Fibroblast of skin of abdomen (primary cell): ENCODE measurements at places on chromosomes 2 and 18.

DNA sequence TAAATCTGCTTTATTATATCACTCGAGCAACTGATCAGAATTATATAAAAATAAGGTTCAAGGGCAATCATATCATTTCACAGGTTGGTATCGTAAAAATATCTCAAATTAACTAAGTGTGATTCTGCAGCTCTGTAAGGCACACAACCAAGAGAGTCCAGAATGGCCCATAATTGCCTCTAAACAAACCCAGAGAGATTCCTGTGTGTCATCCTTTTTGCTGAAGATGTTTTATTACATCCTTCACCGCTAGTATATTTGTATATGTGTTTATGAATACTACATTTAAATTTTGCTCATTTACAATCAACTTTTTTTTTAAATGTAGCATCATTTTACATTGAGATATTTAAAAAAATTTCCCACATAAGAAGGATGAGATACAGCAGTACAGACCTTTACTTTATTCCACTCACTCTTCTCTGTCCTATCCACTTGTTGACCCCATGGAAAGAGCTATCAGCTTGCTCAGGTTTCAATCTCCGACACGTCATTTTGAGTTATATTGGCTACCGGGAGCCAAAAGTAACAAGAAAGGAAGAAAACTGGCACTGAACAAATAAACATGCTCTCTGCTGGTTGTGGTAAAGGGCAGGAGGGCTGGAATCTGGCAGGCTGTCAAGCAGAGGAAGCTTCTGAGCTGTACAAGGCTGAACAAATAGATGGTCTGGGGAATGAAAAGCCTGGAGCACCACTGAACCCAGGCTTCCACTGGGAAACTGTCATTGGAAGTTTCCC is 23.1 kb downstream of the PLA2R1 start:
- peak; percentile 21 for DNase-seq

DNA sequence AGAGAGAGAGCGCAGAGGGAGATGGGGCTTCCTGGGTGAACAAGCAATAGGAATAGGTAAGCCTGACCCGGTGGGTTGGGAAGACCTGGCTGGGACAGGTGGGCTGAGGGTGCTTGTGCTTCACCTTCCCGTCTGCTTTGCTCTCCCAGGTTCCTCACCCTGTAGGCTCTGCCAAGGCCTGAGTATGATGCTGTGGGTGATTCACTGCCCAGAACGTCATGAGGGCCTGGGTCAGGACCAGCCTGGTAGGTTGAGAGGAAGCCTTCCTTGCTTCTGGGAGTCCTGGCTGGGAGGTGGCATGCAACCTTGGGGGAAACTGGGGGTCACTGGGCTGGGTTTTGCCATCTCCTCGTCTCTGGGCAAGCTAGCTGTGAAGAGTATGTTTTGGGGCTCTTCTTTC is 220.2 kb upstream of the APCDD1 start:
- DNase-seq: no peak

DNA sequence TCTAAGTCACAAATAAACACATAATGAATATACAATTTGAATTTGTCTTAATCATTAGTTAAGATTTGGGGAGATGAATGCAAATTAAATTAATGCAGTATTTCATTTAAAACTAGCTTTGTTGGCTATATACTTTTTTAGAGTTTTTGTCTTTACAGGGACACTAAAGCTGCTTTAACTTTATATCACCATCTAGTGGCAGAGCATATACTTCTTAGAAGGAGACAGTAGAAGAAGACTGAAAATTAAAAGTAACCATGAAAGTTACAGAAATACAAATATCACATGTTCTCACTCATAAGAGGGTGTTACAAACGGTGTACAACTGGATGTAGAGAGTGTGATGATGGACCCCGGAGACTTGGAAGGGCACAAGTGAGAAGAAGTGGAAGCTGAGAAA is 268.3 kb upstream of the NETO1 start:
- no peak for DNase-seq

DNA sequence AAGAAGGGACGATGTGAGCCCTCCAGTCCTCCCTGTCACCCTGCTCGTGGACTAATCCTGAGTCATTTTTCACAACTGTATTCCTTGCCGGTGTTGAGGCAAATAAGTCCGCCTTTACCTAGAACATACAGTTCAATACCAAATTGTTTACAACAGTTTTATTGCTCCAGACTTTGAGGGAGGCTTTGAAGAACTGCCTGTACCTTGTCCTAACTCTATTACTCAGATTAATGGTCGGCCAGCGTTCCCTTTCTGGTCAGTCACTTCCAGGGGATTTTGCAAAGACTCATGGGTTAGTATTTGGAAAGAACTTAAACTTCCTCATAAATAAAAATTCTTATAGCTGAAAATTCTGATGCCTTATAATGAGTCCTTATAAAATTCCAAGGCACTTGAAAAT is 85.1 kb upstream of the ZNF532 start:
- no peak for DNase-seq

DNA sequence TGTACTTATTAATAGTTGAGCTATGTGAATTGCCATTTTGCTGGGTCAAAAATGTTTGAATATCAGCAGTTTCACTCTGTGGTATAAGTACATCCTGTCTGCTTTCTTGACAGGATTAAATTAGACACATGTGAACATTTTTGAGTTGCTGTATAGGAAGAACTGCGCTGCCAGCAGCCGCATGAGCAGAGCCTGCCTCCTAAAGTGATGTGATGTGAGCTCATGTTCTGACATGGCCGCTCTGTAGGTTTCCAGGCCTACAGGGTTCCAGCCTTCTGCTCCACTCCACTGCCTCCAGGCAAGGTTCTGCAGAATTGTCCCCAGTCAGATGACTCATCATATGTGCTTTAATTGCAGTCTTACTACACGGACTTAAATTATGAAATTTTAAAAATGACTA is 119.7 kb upstream of the NFATC1 start:
- peak; percentile 41 for DNase-seq

GRCh38 chr2:12502759-12503158 is 214.0 kb upstream of the TRIB2 start:
- peak; percentile 91 for DNase-seq

DNA sequence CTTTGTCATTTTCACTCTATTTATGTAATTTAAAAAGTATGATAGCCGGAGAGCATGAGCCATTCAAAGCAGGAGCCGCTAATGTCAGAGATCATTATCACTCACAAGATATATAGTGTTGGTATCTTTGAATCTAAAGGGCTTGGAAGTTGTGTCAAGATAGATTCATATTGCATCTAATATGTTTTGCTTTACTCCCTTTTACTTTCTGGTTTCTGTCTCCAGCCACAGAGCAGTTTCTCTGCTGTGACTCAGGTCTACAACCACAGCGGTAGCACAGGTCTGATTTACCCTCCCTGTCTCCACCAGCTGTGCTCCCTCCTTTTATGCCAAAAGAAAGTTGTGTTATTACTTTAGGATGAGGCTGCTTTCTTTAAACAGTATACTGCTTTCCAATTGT is 424.0 kb downstream of the ARHGAP15 start:
- DNase-seq: peak; percentile 52

- no peak for DNase-seq
These were observed 199.5 kb downstream of the NDUFA10 start for GRCh38 chr2:239825705-239825979.

- peak; percentile 26 for DNase-seq
These were observed 550.5 kb downstream of the SPAG16 start for GRCh38 chr2:213834746-213835145.

GRCh38 chr2:45937990-45938389 is 286.5 kb downstream of the PRKCE start:
- no peak for DNase-seq

DNA sequence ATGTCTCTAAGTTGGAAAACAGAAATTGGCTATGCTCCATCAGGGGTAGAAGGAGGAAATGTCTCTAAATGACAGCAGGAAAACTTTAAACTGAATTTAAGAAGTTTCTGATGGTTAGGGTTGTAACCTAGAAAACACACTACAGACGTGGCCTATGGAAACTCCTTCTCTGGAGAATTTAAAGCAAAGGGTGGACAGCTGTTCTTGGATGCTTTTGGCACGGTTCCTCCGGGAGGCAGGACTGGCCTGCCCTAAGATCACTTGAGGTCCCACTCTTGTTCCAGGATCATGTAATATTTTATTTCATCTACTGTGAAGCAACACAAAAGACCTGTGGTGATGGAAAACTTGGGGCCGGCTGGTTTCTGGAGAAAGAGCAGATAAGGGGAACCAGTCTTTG is 77.0 kb downstream of the NRP2 start:
- no peak for DNase-seq

DNA sequence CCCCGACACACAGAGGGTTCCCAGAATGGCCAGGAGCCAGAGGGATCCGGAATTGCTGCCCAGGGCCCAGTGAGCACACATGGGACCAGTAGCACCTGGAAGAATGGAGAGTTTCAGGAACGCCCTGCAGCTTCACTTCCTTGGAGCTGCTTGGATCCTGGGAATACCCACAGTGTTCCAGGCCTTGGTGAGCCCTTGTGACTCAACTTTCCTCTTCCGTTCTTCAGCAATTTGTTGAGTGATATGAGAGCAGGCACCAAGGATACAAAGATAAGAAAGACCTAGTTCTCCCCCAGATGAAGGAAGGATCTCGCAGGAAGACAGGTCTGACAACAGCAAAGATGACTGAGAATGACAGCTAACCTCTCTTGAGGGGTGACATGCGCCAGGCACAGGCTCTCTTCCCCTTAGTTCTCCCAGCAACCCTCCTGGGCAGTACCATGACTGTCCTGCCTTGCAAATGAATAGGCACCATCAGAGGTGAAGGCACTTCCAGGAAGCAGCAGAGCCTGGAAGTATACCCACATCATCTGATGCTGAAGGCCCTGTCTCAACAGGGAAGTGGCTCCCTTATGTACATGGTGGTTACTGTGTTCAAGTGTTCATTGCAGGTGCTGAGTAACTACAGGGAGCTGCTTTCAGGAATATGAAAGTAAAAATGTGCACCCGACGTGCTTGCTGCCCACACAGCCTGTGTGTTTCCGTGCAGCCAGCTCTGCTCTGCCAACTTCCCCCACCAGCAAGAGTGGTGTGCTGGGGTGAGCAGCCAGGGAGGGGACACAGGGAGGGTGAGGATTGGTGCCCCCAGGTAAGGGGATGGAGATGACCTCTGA is 116.2 kb downstream of the STPG4 start:
- DNase-seq: no peak

DNA sequence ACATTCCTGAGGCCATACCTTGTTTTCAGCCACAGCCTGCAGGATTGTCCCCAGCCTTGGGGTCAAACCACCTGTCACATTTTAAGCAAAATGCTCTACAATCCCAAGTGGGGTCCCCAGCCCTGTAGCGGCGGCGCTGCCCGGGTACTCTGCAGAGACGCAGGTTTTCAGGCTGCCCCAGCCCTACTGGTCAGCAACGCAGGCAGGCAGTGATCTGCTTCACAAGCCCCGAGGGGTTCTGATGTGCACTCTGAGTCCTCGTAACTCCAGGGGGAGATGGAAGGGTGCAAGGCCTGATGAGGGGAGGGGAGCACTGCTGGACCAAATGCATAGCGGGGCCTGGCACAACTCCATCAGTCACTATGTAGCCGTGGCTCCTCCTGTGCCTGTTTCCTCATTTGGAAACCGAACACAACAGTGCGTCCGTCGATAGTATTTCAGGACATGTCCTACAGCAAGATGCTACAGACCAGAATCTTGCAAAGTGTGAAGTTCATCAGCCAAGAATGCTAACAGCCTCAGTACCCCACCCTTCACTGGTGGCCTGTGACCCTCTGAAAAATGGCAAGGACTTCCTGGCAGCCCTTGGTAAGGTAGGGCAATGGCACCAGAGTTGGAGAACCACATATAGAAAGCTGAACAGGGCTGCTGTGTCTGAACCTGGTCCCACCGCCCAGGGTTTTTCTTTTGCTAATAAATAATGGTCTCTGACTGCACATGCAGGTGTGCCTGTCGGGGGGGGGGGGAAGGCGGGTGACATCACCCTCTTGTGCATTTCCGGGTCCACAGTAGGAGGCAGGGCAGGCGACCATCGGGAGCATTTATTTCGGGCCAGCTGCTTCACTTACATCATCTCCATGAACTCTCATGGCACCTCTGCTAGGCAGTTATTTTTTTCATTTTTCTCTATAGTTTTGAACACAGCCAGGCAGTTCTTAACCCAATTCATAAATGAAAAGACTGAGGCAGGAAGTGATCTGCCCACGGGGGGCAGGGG is 50.6 kb upstream of the TFCP2L1 start:
- no peak for DNase-seq

GRCh38 chr18:74708169-74708568 is 110.5 kb downstream of the ZNF407 start:
- no peak for DNase-seq

DNA sequence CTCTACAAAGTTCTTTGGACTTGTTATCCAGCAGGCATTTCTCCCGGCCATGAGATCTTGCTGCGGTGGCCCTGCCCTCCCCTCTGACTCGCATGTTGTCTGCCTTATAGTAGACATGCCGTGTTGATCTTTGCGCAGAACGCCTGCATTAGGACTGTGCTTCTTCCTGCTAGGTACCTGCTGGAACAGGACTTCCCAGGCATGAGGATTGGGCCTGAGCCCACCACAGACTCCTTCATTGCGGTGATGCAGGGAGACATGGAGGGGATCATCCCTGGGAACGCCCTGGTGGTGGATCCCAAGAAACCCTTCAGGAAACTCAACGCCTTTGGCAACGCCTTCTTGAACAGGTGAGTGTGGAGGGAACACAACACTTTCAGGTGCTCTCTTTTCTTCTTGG is 10.1 kb downstream of the EHD3 start:
- no peak for DNase-seq

DNA sequence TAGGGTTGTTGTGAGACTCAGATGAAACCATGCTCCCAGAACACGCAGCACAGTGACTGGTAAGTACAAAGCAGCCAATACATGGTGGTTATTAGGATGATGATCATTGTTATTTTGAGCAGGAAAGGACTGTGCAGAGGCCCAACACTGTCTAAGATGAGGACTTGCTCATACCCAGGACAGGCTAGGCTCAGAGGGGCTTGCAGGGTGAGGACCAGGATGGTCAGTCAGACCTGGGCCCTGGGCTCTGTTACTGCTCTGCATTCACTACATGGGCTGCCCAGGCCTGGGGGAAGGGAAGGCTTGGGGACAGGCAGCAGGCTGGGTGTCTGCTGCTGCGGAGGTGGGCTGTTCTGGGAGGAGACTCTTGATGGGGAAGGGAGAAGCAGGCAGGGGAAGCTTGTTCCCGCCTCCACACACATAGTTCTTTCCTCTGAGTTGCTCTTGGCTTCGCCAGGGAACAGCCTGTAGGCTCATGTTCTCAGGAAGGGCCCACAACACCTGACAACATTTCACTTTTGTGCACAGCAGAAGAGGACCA is 17.5 kb downstream of the CAPN13 start:
- no peak for DNase-seq

- DNase-seq: no peak
These were observed 71.2 kb downstream of the MREG start for GRCh38 chr2:215942194-215942593.

- DNase-seq: peak; percentile 93
These were observed 60.3 kb upstream of the SP3 start for GRCh38 chr2:174025271-174026121.

- DNase-seq: peak; percentile 58
These were observed 21.6 kb upstream of the SULT1C2 start for GRCh38 chr2:108267101-108267500.

DNA sequence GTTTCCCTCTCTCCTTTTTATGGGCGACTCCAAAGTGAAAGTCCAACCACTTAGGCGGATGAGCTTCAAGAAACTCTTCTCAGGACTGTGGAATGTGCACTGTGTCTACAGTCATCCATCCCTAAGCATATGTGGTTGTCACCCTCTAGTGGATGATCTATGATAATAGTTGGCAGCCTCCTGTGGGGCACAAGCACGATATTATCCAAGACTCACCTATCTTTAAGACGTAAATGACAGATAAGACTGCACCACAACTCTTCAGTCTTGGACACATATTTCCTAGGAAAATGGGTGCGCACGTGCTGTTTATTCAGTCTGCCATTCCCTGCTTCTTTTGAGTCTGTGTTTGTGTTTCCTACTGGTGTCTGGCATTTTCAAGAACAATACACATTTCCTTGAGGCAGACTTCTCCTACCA is 145.5 kb upstream of the CTAGE1 start:
- peak; percentile 87 for DNase-seq
